ENCODE measurements at places on chromosomes 4 and X. TPM values are rescaled to one million over a fixed set of nuclear protein-coding genes. Genes with fewer than 3 reads are reported as not detected.

GRCh38 chrX:129958083-129958465 is 24.4 kb upstream of the BCORL1 start:
- no peaks in the 10 kb centered on the region for H3K36me3 ChIP-seq
- H3K27me3 ChIP-seq = no peaks in the 10 kb centered on the region
- H3K4me1 ChIP-seq = peaks cover 33% of the 10 kb centered on the region
- DNase-seq = no peak

- no peaks in the 10 kb centered on the region for H3K27me3 ChIP-seq
- no peaks in the 10 kb centered on the region for H3K36me3 ChIP-seq
- H3K27ac ChIP-seq = no peak overlapping the region
- H3K4me1 ChIP-seq = peaks cover 11% of the 10 kb centered on the region
These were observed 91.5 kb upstream of the S100G start for GRCh38 chrX:16558489-16558888.

GRCh38 chr4:179582164-179582905 is 2140.1 kb upstream of the AGA start:
- no peak overlapping the region for H3K27ac ChIP-seq
- no peak for DNase-seq
- no peaks in the 10 kb centered on the region for H3K36me3 ChIP-seq
- H3K27me3 ChIP-seq = peaks cover 2% of the 10 kb centered on the region

DNA sequence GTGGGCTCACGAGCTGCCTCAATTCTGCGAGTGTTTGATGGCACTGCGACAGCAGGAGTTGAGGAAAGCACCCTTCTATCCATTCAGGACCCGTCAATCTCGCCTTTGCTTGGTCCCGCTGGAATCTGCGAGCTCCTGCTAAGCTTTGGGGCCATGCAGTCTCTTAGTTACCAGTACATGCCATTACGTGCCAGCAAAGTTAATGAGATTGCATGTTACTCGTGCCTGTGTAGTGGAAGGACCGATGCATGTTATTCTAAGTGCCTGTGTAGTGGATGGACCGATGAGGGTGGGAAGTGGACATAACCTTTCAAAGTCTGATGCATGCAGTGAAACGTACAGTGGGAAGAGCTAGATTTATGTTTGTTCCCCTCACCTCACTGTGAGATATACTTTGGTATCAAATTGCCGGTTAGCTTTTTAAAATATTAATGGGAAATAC is 569 bp downstream of the RPS3A start:
- H3K4me3 ChIP-seq = peak overlapping the region; percentile 98
- peaks cover 40% of the 10 kb centered on the region for H3K36me3 ChIP-seq
- peak overlapping the region; percentile 100 for H3K27ac ChIP-seq
- DNase-seq = no peak
- H3K27me3 ChIP-seq = peaks cover 16% of the 10 kb centered on the region

Gene SULT1E1
- not detected for total RNA-seq

Gene RNF212
- not detected for total RNA-seq

Measured in HFFc6 (cell line).